Stimulated activated CD8-positive, alpha-beta memory T cell treated with anti-CD3 and anti-CD28 coated beads, Interleukin-4, amount 100 ng/mL, for 4 hours (primary cell): ENCODE measurements at places on chromosomes 16 and 17.

DNA sequence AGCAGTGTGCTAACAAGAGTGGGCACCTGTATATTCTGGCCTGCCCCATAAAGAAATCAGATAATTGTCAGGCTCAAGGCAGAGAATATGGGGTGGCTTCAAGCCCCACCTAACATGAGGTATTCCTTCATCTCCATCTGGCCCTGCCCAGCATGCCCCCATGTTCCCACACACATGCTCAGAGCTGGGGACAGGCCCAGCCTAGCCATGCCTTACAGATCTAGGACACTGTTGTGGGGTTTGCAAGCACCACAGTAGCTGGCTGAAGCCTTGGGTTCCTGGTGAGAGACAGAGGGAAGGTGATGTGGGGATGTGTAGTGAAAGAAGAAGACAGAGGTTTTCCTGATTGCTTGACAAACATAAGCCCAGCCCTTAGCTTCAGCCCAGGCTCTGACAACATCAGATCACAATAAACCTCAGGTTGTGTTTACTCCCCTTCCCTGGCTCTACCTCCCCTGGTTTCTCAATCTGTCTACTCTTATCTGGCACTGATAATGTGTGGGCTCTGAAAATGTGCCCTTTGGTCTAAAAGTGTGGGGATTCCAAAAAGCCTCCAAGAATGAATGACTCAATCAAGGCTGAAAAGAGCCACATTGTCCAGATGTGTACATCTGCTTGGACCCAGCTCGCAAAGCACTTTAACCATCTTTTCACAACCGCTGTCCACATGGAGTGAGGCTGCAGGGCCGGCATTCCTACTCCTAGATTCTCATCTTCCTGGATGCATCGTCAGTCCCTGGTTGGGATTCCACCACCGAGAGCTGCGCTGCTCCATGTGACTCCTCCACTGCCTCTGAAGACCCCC is 34.4 kb downstream of the CDRT4 start:
- DNase-seq, result no peak

GRCh38 chr17:35578929-35579432 is 610 bp upstream of the PEX12 start:
- no peak for DNase-seq

GRCh38 chr17:30345527-30346075 is 11.7 kb upstream of the TMIGD1 start:
- no peak for DNase-seq

- no peak for DNase-seq
These were observed 11.9 kb downstream of the CALCOCO2 start for GRCh38 chr17:48842746-48843145.

- no peak for DNase-seq
These were observed 3.3 kb downstream of the SYNRG start for GRCh38 chr17:37605813-37606505.

DNA sequence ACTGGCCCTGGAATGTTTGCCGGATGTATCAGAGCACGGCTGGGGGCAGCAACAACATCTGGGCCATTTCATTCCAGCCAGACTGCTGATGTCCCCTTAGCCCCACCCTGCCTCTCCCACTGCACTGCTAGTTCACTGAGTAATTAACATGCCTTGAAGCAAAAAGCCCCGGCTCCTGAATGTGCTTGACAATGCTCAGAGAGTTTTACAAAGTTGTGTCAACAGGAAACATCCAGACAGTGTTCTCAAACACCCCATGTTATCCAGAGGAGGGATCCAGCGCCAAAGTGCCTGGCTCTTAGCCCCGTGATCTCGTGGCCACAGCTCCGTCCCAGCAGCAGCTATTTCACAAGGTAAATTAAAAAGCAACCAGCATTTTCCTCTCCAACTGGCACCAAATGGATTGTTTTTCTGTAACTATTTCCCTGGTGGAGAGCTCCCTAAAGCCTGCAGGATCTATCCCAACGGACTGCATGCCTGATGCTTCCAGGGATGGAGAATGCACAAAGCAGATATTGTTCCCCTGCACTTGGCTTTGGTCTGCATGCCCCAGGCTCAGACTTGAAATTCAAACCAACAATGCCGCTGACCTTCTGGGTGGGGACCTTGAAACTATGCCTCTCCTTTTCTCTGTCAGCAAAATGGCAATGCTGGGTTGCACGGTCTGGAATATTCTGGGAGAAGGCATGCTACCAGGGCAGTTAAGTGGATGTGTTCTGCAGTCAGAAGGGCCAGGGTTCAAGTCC is 115.6 kb upstream of the CDH5 start:
- no peak for DNase-seq

GRCh38 chr17:45277992-45278391 is 16.1 kb upstream of the SPATA32 start:
- DNase-seq, result no peak

GRCh38 chr16:13313351-13313750 is 412.0 kb downstream of the SHISA9 start:
- DNase-seq, result no peak

- no peak for DNase-seq
These were observed 257.6 kb upstream of the SDK2 start for GRCh38 chr17:73901661-73902415.

DNA sequence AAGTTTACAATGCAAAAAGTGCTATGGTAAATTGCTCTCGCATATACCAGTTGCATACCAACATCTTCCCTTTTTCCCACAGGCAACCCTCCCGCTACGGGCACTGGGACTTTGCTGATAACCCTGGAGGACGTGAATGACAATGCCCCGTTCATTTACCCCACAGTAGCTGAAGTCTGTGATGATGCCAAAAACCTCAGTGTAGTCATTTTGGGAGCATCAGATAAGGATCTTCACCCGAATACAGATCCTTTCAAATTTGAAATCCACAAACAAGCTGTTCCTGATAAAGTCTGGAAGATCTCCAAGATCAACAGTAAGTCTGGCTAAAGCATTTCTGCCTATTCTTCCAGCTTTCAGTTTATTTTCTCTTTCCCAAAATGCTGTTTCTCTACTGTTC is 27.9 kb upstream of the HSBP1 start:
- no peak for DNase-seq

GRCh38 chr17:43132117-43132516 is 7.0 kb upstream of the BRCA1 start:
- DNase-seq, result no peak

DNA sequence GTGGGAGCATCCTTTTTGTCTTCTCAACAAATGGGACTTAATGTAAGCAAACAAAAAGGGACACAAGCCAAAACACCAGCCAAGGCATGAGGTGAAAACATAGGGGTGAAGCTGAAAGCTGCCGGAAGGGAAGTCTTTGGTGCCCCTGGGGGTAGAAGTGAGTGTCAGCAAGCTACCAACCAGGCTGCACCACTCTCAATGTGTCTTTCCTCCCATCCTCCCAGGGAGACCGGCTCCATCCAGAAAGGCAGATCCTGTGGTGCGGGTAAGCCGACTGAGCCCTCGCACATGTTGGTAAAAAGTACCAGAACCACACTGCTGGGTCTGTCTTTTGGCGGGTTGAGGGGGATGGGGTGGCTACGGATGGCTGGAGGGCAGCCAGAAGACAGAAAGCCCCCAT is 52.0 kb upstream of the SREBF1 start:
- no peak for DNase-seq

- DNase-seq, result no peak
These were observed 7.4 kb downstream of the PRCD start for GRCh38 chr17:76547183-76547641.

GRCh38 chr17:5631958-5632590 is 47.8 kb upstream of the NLRP1 start:
- DNase-seq, result no peak

DNA sequence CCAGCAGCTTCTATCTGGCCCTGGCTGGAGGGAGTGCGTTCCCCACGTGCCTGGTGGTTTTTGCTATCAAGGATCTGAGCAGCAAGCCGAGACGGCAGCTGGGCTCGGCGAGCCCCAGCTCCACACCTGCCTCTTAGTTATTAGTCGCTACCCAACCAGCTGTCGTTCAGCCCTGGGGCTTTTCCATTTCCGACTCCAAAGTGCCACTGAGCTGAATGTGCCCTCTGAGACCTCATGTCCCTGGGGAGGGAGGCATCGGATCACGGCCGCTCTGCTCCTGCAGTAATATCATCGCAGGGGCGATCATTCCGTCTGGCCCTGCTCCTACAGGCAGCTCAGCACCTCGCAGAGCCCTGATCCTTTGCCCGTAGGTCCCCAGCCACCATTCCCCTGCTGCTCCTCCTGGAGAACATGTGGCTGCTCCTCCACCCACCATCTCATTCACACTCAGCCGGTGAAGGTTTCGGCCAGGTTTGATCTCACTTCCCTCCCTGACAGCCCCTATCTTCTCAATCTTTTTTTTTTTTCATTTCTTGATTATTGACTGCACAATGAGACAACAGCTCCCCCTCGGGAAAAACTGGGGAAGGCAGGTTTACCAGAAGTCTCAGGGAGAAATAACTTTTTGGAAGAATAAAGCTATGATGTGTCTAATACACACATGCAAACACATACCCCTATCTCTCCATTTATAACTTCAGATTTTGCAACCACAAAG is 86.7 kb downstream of the ZFHX3 start:
- no peak for DNase-seq

DNA sequence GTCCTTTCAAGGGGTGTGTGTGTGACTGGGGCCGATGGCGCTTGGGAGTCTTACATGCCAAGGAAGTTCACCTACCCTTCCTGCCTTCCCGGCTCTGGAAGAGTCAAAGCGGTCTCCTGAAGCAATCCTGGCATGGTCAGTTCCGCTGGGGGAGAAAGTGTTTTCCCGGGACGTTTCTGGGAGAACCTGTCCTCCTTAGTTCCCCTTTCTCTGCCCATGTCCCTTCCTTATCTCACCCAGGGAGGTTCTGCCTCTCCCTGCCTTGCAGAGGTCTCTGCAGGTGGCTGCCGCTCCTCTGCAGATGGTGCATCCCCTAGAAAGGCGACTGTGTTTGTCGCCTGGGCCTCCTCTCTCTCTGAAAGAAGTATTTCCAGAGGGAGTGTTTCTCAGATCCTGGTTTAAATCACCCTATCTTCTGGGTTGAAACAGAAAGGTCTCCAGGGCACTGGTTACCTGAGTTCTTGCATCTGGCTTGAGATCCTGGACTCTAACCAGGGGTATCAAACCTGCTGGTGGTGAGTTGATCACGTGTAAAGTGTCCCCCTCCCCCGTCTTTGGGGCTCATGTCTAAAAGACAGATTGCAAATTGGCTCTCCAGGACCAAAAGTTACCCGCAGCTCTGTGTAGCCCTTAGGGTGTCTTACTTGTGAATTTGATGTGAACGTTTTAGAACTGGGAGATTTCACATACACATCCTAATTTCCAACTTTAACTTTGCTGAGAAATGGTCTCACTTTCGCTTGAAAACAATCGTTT is 1.9 kb downstream of the PRKCB start:
- no peak for DNase-seq

GRCh38 chr17:56440419-56440818 is 153.1 kb upstream of the NOG start:
- no peak for DNase-seq

GRCh38 chr17:80667462-80668277 is 123.0 kb downstream of the RPTOR start:
- DNase-seq, result no peak

GRCh38 chr17:73491648-73492047 is 152.6 kb downstream of the SDK2 start:
- DNase-seq, result no peak

DNA sequence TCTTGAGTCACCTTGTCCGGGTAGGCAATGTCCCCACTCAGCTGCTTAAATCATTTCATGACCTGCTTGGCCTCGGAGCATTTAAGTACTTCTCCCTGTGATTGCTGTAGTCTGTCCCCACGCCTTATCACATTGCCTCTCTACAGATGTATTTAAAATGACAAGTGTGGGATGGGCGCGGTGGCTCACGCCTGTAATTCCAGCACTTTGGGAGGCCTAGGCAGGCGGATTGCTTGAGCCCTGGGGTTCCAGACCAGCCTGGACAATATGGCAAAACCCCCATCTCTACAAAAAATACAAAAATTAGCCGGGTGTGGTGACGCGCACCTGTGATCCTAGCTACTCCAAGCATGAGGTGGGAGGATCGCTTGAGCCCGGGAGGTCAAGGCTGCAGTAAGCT is 1.3 kb upstream of the GJC1 start:
- no peak for DNase-seq

DNA sequence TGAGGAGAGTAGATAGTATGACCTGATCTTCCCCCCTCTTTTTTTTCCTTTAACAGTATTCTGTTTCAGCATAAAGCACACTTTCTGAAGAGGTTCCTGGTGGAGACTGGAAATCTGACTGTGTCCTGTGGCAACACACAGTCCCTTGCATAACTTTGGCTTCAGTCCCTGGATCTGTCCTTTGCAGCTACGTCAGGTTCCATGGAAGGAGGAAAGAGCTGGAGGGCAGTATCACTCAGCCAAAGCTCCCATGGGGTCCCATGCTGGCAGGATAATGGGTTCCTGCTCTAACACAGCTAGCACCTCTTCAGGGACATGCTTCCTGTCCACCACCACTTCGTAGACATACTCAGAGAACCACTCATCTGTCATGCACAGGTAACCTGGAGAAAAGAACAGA is 13.3 kb upstream of the SLC6A4 start:
- no peak for DNase-seq
